T-cell (primary cell): ENCODE measurements at places on chromosomes 6 and 20.

DNA sequence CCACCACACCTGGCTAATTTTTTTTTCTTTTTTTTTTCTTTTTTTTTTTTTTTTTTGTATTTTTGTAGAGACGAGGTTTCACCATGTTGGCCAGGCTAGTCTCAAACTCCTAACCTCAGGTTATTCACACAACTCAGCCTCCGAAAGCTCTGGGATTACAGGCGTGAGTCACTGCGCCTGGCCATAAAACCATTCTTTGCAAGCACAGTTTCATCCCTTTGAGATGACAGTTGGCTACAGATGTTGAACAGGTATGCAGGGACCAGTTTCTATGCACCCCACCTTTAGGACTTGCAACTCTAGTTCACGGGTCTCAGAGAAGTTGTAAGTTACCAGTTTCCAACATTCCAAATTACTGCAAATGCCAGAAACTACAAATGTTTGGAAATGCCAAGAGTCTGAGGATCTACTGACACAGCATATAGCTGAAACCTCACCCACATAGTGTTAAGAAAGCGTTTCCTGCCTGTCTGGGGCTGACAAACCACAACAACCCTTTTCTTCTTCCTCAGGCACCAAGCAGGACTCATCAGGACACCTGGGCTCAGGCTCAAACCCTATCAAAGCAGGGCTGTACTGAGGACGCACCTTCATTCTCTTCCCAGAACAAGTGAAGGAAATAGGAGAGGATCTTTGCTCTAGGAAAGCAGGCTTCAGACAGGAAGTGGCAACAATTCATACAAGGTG lies 22.9 kb downstream of the ARHGAP18 start:
- peak; percentile 38 for DNase-seq

DNA sequence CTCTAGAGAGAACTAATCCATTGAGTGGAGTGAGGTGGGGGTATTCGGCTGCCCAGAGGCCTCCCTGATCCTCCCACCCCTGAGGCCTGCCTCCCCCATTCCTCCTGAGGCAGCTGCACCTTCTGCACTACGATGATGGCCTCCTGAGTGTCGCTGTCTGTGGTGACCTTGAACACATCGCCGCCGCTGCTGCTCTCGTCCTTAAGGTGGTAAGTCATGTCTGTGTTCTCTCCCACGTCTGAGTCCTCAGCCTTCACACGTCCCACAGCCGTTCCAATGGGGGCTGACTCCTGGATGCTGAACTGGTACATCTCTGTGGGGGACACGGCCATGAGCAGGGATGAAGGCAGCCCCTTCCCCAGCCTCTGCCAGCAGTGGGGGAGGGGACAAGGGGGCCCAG lies 94.8 kb downstream of the CD40 start:
- DNase-seq, result no peak

DNA sequence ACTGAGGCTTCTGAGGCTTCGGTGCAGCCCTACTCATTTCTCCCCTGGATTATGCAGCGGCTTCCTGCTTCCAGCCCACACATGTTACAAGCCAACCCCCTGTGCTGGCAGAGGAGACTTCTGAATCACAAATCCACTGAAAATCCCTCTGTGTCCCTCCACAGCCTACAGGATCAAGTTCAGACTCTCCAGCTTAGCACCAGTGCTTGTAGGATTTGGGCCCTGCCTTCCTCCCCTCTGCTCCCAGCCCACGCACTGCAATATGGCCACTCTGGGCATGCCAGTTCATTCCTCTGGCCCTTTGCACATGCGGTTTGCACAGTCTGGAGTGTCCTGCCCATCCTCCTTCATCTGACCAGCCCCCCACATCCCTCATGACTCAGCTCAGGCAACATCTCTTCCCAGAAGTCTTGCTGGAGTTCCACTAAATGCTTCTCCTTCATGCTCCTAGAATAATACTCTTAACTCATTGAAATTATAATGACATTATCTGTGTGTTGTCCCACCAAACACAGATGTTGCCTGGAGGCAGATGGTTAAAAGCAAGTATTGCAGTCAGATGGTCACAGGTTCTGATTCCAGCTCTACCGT lies 15.9 kb upstream of the MDGA1 start:
- DNase-seq, result no peak

DNA sequence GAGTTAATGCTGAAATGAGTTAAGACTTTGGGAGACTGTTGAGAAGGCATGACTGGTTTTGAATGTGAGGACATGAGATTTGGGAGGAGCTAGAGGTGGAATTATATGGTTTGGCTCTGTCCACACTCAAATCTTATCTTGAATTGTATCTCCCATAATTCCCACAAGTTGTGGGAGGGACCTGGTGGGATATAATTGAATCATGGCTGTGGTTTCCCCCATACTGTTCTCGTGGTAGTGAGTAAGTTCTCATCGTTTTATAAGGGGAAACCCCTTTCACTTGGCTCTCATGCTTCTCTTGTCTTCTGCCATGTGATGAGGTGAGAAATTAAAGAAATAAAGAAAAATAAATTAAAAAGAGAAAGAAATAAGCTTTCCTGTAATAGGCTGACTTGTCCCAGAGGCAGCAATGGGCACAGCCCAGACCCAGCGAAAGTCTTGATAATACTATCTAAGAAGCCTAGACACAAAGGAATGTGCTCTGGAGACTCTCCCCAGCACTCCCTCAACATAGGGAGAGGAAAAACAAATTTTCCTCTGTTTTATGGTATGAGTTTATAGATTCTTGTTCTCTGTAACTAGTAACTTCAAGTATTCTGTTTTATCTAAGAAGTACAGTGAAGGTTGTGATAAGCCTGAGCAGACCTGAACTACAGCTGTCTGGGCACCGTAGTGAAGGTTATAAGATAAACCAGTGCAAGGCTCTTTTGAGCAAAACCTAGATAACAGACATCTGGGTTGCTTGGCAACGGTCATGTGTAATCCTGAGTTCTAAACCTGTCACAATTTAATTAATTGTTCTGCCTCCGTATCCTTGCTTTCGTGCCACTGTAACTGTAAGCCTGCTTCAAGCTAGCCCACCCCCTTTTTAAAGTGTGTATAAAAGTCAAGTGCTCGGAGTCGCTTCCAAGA lies 88.9 kb upstream of the ECI2 start:
- no peak for DNase-seq

DNA sequence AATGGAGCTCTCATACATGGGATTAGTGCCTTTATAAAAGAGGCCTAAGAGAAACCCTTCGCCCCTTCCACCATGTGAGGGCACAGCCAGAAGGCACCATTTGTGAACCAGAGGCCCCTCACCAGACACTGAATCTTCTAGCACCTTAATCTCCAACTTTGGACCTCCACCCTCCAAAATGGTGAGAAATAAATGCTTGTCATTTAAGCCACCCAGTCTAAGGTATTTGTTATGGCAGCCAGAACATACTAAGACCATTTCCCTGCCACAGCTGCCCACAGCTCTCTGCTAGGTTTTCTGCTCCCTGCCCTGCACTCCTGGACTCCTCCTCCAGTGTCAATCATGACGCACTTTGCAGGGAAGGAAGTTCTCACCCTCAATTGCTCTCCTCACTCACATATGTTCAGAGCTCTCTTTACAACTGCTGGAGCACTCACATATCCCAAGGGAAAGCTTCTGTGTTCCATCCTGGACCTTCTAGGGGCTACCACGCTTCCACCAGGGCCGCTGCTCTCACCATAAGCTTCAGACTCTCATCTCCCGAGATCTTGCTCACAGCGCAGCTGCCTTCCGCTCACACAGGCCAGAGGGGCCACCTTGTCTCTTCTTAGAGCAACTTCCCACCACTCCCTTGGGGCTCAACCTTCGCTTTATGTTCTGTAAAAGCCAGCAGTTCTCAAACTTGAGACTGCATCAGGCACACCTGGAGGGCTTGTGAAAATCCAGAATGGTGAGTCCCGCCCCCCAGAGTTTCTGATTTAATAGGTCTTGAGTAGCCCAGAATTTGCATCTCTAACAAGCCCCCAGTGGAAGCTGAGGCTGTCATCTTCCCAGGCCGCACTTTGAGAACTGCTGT lies 1.6 kb upstream of the LY86 start:
- no peak for DNase-seq

- no peak for DNase-seq
These were observed 96.3 kb downstream of the LYRM2 start for GRCh38 chr6:89542081-89542857.
